ENCODE measurements at places on chromosomes 6 and 20.

DNA sequence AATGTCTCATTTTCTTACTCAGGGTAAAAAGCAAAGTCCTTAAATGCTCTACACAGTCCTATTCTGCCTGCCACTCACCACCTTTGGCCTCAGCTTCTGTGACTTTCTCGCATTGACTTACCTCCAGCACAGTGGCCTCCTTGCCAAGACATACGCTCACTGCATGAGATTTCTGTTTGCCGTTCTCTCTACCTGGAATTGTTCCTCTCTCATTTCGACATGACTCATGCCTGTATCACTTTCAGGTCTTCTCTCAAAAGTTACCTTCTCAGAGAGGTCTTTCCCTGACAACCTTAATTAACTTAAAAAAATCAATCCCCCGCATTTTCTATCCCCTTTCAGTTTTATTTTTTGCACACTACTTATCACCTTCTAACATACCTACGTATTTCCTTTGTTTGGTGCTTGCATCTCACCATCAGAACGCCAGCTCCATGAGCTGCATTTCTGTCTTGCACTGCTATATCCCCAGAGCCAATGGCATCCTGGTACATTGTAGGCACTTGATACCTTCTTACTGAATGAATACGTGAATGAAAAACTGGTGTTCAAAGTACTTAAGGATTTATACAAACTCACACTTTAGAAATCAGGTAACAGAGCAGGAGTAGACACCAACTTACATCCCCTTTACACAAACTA is 24.5 kb downstream of the TENT5A start:
- no peak for DNase-seq

GRCh38 chr6:163253556-163254213 is 160.8 kb upstream of the QKI start:
- no peak for DNase-seq

DNA sequence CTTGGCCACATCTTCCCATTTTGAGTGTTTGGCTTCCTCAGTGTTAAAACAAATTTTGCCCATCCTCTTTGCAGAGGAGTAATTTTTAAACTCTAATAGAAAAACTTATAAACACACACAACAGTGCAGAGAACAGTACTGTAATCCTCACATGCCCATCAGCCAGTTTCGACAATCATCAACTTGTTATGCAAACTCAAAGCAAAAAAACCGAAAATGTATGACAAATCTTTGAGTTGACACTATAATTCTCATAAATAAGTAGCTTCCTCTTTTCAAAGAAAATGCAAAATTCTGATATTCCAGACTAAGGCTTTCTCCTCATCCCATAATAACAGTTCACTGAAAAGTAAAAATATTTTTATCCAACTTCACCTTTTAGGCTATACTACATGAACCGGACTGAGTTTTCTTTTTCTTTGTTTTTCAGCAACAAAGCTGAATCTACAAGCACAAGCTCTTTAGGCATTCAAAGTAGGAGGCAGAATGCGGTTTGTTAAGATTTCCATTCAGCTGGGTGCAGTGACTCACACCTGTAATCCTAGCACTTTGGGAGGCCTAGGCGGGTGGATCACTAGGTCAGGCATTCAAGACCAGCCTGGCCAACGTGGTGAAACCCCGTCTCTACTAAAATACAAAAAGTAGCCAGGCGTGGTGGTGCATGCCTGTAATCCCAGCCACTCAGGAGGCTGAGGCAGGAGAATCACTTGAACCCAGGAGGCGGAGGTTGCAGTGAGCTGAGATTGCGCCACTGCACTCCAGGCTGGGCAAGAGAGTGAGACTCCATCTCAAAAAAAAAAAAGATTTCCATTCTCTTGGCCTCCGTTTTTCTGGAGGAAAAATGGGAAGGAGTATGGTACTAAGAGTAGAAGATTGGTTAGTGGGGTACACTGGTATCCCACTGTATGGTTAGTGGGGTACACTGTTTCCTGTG is 74.8 kb downstream of the GCNT2 start:
- DNase-seq: no peak

DNA sequence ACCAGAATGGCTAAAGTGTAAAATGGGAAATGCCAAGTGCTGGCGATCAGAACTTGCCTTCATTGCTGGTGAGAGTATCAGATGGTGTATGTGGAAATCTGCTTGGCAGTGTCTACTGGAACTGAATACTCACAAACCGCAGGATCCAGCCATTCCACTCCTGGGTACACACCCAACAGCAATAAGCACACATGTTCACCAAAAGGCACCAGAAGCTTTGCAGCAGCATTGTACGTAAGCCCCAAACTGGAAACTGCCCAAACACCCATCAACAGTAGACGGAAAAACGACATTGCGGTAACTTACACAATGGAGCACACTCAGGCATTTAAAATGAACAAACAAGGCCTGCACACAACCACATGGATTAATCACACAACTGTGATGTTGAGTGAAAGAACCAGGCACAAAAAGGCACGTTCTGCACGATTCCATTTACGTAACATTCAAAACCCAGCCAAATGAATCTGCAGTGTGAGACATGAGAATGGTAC is 37.3 kb upstream of the BPIFA2 start:
- no peak for DNase-seq

GRCh38 chr20:55488593-55488992 is 516.7 kb downstream of the CBLN4 start:
- no peak for DNase-seq

- no peak for DNase-seq
Measured at GRCh38 chr6:18209539-18210197, 54.4 kb downstream of the KDM1B start.

GRCh38 chr6:17466707-17467106 is 73.3 kb downstream of the CAP2 start:
- no peak for DNase-seq

DNA sequence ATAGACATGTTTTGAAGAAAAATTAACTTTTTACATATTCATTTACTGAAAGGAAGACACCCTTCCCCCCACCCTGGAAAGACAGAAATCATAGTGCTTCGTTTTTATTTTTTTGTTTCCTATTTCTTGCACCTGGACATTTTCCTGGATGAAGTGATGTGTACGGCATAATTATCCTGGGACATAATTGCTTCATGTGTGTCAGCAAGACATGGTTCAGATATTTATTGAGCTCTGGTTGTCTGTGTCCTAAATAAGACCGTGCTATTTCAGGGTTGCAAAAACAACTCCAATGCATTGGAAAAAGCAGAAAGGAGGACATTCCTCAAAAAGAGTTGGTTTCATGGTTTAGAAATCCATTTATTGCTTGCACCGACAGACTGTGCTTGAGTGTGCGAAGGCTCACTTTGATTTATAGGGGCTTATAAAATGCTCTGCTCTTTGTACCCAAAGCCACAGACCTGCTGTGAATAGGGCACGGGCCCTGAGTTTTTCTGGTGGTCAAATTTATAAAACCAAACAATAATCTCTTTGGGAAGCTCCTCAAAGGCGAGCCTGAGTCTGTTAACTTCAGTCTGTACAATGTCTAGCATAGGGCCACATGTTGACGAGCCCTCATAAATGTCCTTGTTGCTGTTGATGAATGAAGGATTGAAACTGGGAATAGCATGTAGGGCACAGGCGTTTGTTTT is 179.5 kb downstream of the SOX4 start:
- DNase-seq: no peak

DNA sequence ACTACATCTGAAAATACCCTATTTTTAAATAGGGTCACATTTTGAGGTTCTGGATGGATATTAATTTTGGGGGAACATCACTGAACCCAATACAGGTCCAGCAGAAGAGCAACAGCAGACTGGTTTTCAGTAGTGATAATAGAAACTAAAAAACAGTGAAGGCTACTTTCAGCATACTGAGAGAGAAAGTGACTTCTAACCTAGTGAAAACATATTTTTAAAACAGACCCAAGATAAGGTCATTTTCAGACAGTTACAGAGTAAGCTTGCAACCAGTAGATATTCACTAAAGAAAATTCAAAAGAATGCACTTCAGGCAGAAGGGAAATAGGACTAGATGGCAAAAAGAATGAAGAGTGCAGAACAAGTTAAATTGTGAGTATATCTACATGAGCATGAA is 42.0 kb upstream of the TMEM244 start:
- DNase-seq: no peak

DNA sequence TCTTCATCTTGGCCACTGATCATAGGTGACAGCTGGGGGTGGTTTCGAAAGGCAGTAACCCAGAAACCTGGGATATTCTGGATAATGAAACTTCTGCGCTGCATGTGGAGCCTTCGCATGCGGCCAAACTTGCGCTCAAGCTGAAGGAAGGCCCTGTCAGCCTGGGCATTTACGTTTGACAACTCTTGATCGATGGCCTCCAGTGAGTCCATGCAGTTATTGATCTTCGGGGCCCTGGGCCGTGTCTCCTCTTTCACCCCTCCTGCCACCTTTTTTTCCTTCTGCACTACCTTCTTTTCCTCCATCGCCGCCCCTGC is 729 bp downstream of the TSPYL4 start:
- DNase-seq: no peak

DNA sequence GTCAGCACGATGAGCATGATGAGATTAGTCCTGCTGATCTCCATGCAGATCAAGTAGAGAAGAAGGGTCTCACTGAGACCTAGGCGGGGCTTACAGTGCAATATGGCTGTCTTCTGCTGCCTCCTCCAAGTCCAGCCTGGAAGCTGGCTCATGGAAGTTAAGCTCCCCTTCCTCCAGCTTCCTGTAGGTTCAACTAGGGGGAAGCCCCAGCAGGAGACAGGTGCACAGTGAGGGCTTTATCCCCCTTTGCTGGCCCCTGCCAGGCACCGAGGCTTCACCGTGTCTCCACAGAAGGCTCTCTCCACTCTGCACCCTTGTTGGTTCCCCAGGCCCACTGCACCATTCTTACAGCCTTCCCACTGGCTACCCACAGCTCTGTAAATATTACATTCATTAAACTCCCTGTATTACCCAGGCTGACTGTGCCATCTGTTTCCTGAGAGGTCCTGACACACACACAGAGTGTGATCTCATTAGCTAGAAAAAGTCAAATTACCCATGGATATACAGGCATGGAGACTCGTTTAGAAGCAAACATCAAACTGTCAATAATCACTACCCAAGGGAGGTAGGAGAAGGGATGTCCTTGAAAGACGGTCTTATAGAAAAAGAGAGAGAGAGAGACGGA is 90.4 kb downstream of the SLC2A10 start:
- DNase-seq: no peak

- DNase-seq: no peak
Measured at GRCh38 chr6:83767033-83767432, 58.1 kb upstream of the SNAP91 start.

- DNase-seq: no peak
Measured at GRCh38 chr20:15742627-15743026, 830.6 kb downstream of the KIF16B start.

- no peak for DNase-seq
Measured at GRCh38 chr6:42095094-42095493, 44.8 kb downstream of the TAF8 start.

DNA sequence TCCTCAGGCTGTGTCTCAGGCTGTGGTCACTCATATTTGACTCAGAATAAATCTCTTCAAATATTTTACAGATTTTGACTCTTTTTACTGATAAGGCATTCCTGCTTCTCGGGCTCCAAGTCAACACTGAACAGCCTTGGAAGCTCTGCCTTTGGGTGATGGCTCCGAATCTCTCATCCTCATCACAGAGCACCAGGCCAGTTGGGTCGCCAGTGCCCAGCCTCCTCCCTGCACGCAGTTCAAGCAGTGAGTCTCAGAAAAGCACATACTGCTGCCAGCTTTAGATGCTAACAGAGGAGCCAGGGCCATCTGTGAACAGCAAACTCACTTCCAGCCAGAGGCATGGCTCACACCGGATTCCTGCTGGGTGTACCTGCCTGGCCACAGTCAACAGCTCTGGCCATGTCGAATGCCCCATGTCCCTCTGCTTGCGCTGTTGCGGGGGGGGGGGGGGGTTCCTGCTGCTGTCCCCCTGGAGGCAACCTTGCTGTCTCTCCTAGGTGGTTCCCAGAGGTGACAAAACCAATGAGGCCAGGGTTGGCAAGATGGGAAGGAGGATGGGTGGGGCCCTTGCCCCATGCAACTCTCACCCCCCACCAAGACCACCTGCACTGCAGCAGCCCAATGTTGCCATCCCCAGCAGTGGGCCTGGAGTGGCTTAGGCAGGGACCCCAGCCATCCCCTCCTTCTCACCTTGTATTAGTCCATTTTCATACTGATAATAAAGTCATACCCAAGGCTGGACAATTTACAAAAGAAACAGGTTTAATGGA is 248.8 kb downstream of the ERMARD start:
- no peak for DNase-seq

DNA sequence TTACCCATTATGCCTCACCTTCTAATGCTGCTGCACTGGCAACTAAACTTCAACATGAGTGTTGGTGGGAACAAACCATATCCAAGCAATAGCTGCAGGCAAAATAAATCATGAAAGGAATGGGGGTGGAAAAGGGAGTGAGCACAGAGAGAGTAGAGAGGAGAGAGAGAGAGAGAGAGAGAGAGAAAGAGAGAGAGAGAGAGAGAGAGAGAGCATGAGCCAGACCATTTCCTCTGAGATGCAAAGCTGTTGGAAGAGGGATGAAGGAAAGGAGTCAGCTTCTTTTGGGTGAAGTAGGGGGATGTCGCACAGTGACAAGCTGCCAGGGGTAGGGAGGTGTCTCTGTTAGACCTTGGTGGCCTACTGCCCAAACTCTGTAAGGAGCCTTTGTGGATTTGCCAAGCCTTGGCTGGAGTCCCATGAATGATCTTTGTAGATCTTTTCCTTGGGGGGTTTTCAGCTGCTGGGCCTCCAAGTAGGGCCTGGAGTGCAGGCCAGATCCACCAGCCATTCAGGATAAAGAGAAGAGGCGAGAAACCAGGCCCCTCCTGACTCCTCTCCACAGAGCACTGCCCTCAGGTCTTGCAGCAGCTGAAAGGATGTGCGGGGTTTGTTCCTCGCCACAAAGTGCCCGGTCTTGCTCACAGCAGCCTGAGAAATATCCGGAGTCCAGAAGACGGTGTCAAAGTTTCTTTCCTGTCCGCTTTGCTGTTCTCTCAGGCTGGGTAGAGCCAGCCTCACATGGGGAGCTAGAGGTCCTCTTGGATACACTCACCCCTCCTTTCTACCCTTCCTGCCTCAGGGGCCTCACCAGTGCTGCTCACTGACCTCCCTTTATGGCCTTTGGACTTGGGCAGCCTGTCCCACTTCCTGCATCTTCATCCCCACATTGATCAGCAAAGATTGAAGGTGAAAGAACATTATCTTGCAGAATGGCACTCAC is 17.8 kb downstream of the BTBD3 start:
- no peak for DNase-seq

DNA sequence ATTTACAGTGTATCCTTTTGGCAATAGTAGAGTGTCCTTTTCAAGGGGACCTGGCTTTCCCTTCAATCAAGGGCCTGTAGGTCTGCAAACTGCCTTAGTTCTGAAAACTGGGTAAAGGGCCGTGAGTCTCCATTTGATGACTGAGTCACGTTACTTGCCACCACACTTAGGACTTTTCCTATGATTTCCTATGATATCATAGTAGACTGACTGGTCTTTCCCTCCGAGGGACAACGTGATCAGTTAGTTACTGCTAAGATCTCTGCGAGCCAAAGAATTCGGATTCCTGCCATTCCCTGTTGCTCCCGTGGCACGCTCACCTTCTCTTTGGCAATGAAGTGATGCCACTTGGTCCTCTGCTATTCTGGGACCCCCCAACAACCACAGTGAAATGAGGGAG is 8.4 kb downstream of the ZNF831 start:
- DNase-seq: no peak
